ENCODE measurements at places on chromosomes 13 and 19. TPM values are rescaled to one million over a fixed set of nuclear protein-coding genes. Genes with fewer than 3 reads are reported as not detected.

MLNR gene
- not detected for total RNA-seq

DNA sequence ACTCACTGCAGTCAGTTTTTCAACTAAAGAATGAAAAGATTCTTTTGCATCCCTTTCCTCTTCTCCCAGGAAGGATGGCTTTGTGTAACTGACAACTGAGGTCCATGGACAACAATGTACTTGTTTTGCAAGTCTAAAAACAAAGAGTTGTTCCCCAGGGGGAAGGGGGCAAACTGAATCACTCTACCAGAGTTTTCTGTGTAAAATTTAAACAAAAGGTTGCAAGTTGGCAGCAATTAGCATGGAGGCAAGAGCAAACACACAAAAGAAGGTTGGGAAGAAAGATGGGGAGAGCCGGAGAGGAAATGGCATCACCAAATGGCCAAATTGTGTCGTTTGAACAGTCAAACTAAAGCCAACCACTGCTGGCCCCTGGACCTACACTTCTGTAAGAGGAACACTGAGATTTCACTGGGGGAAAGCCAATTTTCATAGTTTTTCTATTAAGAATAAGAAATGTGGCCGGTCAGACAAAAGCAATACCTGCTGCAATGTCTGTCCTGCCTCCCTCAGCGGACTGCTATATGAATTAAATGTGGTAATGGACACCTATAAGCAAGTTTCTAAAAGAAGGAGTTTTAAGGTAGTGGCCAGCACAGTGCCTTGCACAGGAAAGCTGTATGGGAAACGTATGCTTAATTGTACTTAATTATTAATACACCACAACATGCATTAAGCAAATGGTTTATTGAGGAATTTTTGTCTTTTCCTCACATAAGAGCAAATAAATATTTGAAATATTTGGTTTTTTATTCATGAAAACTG lies 16.1 kb upstream of the SACS start:
- no peaks in the 10 kb centered on the region for H3K36me3 ChIP-seq
- H3K27me3 ChIP-seq: no peaks in the 10 kb centered on the region
- H3K4me3 ChIP-seq: no peak overlapping the region
- peaks cover 35% of the 10 kb centered on the region for H3K4me1 ChIP-seq
- peak overlapping the region; percentile 67 for H3K27ac ChIP-seq
- peak; percentile 60 for DNase-seq

GRCh38 chr19:47209319-47210179 lies 21.4 kb downstream of the BBC3 start:
- H3K36me3 ChIP-seq: peaks cover 60% of the 10 kb centered on the region
- H3K27me3 ChIP-seq: no peaks in the 10 kb centered on the region
- H3K4me3 ChIP-seq: no peak overlapping the region
- H3K27ac ChIP-seq: no peak overlapping the region
- H3K4me1 ChIP-seq: peaks cover 13% of the 10 kb centered on the region
- DNase-seq: peak; percentile 33

DNA sequence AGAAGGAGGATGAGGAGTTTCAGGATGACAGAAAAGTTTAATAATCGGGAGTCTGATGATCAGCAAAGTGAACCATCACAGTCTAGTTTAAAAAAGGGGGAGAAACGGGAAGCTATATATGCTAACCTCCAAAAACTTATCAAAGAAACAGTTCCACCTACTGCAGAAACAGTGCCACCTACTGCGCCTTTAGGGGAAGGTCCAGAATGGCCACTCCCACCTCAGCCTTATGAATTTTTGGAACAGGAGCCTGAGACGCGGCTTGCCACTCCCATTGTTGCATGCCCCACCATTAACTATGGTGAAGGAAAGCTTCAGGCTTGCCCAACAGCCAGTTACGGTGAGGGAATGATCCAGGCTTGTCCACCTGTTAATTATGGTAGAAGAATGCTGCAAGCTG lies 929.0 kb downstream of the SLITRK6 start:
- DNase-seq: peak; percentile 17
- no peaks in the 10 kb centered on the region for H3K4me1 ChIP-seq
- no peaks in the 10 kb centered on the region for H3K36me3 ChIP-seq
- no peaks in the 10 kb centered on the region for H3K27me3 ChIP-seq

GRCh38 chr19:16814526-16815100 lies 14.6 kb upstream of the SIN3B start:
- H3K4me3 ChIP-seq: no peak overlapping the region
- H3K4me1 ChIP-seq: no peaks in the 10 kb centered on the region
- no peaks in the 10 kb centered on the region for H3K36me3 ChIP-seq

Measured in SJCRH30 (cell line).